ENCODE measurements at places on chromosomes 1 and 21.

- DNase-seq = no peak
Measured at GRCh38 chr21:37534431-37534830, 167.9 kb downstream of the DYRK1A start.

- DNase-seq = peak; percentile 4
Measured at GRCh38 chr1:151472856-151473731, 13.8 kb upstream of the POGZ start.

DNA sequence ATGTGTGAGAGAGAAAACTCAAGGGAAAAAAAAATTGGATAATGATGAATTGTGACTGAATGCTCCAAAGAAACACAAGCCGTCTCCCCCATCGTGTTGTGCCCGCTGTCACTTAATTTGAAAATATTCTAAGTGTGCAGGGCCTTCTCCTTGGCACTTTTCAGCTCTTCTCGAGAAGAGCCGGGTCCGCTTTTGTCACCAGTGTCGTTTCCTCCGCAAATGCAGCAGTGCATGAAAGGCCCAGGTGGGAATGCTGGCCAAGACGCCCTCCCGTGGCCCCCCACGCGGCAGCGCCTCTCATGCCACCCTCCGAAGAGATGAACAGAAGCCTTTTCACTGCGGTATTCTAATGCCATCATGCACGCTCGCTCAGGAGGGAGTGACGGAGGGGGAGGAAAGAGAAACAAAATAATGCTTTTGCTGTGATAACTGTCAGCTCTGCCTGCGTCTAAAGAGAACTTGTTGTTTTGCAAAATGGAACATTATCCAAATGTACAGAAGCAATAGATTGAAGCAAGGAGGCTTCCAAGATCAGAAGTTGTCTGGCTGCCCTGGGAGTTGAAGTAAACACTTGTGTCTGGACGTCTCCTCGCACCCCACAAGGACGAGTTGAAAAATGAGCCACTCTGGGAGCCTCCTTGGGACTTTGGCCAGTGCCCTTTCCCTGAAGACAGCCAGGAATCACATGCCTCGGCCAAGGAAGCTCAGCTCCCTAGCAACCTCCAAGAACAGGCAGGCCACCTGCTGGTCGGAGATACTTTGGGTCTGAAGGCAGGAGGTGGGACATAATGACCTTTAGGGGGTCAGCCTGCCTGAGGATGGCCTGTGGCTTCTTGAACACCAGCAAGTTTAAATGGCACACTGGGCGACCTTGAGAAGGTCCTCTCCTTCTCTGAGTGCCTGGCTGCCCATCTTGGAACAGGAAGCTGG, 166.1 kb upstream of the ZC3H12A start:
- no peak for DNase-seq

DNA sequence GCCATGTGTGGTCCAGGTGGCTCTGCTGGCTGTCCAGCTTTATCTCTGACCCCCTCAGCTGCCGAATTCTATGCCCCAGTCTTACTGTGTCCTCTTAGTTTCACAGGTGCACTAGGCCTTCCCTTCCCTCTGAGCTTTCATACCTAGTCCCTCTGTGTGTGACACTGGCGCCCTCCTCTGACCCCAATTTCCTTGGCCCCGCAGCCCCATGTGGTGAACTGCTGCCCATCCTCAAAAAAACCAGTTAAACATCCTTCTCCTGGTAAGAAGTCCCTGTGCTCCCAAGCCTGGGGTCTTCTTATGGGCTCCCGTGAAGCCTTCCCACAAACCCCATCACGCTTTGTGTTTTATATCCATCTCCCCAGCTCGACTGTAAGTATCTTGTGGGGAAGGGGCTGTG, 93.9 kb upstream of the TSPAN2 start:
- DNase-seq = no peak

DNA sequence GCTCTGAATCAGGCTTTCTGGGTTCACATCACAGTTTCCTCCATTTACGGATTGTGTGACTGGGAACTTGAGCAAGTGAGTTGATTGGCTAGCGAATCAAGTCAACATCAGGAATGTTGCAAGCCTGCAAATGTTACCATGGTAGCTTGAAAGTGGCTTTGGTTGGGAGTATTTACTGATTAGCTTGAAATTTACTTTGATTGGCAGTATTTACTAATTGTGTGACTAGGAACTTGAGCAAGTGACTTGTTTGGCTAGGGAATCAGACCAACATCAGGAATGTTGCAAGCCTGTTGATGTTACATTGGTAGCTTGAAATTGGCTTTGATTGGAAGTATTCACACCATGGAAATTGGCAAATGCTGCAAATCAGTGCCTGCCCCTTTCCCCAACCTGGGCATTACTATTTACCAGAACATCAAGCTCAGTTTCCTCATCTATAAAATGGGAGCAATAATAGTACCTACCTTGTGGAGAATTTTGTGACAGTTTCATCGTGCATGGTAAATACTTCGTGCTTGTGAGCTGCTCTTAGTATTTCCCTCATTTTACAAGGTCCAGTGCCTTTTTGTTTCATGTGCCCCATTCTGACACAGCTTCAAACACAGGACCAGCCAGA, 23.1 kb upstream of the B3GALNT2 start:
- DNase-seq = no peak

DNA sequence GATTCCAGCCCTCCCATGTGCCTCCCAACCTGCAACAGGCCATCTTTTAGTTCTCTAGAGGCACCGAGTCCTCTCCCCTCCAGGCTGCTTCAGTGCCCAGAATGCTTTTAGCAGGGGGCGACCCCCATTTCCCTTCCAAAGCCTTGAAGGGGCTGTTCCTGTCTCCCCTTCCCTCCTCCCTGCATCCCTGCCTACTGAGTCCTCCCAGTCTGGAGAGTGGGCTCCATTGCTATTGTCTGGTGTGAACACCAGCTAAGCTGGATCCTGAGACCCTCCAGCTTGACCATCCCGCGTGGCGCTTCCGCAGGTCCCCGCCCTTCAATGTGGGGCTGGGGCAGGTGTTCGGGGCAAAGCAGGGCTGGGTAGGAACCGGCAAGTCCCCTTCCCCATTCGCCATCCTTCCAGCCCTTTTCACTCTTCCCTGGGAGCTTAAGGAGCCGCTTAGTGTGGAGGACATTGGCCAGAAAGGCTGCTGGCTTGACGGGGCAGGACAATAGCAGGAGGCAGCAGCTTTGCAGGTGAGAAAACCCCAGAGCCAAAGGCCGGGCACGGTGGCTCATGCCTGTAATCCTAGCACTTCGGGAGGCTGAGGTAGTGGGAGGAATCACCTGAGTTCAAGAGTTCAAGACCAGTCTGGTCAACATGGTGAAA, 32.2 kb downstream of the PADI6 start:
- DNase-seq = no peak

GRCh38 chr1:222074317-222074716, 332.4 kb upstream of the DUSP10 start:
- DNase-seq = no peak

DNA sequence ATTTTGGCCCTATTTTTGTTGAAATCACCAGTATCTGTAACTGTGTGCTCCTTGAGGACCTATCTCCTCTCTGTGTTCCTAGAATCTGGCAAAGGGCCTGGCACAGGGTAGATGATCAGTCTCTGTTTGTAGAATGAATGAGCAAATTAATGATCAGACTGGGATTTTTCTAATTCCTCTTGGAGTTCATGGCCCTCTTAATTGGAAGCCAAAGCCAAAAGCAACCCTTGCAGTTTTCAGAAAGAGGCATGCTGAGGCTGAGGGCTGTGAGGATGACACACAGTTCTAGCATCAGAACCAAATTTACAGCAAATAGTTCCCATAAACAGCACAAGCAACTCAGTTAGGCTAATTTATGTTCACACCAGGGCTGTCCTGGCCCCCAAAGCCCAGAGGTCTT, 111.1 kb upstream of the BEND5 start:
- DNase-seq = no peak

DNA sequence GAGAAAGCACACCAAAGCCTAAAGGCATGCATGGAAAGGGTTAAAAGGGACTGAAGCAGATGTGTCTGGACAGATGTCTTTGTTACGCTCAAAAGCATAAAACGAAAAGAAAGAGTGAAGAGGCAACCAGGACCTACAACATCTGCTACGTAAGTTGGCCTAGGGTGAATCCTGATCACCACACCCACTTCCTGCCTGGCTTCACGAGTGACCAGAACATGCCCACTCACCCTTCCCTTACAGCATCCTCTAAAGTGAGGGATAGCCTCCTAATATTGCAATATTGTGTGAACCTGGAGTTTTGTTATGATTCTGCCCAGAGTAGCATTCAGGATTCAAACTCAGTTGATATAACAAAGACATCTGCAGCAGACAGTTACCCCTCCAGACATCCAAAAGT, 10.6 kb upstream of the OLIG2 start:
- DNase-seq = no peak

DNA sequence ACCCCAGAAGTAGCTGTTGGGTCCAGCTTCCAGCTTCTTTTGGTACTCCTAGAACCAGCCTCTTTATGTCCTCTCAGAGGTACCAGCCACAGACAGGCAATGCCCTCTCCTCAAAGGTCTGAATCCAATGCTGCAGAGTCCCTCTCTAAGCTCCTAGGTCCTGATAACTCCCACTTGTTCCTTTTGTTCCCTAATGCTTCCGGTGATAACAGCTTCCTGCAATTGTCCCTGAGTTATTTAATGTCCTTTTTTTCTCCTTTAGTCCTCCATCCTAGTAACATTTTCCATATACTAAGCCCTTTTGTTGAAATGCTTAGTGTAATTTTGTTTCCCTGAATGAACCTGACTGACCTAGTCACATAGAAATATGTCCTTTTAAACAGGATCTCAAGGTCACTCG, 201.7 kb upstream of the BEND5 start:
- DNase-seq = no peak

GRCh38 chr1:180204231-180204630, 25.8 kb upstream of the LHX4 start:
- DNase-seq = no peak

DNA sequence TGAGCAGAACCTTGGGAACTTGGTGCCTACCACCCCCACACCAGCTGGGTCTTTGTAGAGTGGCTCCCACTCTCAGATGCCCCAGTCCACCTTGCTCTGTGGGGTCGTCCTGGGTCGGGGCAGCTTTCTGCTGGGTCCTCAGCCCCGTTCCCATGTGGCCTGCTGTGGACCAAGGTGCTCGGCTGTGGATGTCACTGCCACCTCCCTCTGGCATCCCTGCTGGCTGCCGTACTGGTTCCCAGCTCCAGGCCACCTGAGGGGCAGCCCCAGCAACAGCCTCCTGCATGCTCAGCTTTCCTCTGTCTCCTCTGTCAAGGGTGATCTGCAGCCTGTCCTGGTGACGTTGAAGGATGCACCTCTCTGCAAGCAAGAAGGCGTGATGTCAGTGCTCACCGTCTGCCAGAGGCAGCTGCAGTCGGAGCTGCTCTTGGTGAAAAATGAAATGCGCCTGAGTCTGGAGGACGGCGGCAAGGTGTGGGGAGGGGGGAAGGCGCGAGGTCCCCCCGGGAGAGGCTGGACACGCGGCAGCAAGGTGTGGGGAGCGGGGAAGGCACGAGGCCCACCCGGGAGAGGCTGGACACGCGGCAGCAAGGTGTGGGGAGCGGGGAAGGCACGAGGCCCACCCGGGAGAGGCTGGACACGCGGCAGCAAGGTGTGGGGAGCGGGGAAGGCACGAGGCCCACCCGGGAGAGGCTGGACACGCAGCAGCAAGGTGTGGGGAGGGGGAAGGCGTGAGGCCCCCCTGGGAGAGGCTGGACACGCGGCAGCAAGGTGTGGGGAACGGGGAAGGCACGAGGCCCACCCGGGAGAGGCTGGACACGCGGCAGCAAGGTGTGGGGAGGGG, 45.9 kb upstream of the DIP2A start:
- DNase-seq = no peak

GRCh38 chr1:115501476-115501875, 140.3 kb upstream of the VANGL1 start:
- DNase-seq = no peak

DNA sequence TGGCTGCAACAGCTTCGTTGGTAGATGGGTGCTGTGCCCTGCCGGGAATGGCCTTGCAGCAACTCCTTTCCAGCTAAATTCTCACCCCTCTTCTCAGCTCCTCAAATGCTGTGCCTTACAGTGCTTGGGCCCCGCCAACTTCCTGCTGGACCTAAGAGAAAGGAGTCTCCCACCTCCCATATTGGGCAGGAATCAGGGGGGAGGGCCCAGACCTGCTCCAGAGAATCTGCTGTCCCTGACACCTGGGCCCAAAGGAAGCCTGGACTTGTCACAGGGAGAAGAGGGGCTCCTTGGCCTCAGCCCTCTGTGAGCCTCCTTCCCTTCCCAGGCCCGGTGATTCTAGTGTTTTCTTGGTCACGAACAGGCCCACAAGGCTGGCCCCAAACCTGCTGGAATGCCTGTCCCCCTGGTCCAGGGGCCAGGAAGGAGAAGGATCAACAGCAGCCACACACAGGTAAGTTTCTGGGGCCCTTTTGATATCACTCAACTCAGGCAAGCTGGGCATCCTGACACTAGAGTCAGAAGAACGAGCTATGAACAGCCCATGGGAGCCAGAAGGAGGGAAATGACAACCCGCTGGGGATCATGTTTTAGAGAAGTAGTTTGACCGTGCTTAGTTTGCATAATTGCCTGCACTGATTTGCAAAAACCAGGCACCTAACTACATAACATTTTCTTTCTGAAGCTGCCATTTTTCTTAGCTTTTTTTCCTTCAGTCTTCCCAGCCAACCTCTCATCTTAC, 86.2 kb downstream of the CD247 start:
- DNase-seq = no peak

- no peak for DNase-seq
Measured at GRCh38 chr1:56867491-56867890, 12.9 kb downstream of the C8A start.

DNA sequence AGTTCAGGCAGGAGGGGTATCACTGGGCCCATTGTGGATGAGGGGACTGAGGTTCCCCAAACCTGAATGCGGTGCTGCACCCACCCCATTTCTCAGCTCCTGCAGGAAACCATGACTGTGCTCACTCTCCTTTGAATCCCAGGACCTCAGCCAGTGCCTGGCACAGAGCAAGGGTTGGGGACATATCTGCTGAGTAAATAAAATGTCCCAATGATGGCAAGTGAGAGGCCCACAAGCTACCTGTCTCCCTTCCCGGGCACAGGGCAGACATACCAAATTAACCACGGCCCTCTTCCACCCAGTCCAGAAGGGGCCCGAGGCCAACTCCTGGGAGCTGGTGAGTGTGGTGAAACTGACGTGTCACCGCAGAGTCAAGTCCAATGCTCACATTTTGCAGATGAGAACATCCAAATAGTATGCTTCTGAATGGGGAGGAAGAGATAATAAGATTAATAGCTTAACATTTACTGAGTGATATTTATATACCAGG, 97.6 kb downstream of the EPHB2 start:
- no peak for DNase-seq

DNA sequence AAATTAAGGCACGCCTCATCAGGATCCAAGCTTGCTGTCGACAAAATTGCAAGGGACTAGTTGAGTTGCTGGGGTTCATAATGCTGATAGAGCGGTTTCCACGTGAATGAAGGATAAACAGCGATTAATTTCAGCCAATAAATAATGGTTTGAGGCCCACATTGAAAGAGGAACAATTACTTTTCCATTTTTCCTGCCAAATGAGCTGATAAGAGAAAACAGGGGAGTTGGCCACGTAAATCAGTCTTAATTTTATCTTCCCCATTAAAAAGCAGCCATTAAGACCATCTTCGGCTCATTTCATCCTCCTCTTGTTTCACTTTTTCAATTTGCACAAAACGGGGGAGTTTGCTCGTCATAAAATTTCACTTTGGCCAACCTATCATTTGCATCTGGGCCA, 235.5 kb upstream of the RRP15 start:
- DNase-seq = no peak

Data from NCI-H774 (cell line).